ENCODE measurements at places on chromosomes 2 and 18.

- no peak for DNase-seq
Observed at GRCh38 chr2:142781146-142781545, 96.3 kb upstream of the KYNU start.

DNA sequence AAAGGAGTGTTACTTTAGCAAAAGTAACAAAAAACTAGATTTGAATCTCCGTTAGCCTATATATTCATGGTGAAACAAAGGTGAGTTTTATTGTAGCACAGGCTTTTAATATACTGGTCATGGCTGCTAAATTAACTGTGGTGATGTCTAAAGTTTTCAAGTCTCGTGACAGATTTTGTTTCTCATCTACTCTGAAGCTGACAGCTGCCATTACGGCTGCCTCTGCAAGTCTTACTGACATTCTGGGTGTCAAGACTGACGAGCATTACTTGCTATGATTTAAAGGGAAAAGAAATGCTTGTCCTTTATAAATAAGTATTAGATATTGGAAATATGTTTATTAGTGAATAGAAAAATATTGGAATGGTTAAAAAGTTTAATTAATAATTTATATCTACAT is 207.7 kb downstream of the DSEL start:
- no peak for DNase-seq

GRCh38 chr2:216486271-216486670 is 12.4 kb upstream of the RPL37A start:
- DNase-seq, result no peak

DNA sequence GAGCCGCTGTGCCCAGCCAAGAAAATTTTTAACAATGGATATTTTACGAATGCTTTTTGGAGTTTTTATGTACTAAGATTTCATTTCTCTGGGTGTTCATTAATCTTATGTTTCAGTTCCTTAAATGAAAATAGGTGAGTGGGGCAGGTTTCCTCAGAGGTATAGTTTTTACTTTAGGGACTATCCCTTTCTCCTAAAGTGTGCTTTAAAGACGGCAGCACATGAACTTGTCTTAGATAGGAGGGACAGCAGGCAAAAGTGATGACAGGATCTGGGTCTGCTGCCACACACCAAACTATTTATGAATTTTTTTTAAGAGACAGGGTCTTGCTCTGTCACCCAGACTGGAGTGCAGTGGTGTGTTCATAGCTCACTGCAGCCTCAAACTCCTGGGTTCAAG is 8.0 kb upstream of the REL start:
- no peak for DNase-seq

DNA sequence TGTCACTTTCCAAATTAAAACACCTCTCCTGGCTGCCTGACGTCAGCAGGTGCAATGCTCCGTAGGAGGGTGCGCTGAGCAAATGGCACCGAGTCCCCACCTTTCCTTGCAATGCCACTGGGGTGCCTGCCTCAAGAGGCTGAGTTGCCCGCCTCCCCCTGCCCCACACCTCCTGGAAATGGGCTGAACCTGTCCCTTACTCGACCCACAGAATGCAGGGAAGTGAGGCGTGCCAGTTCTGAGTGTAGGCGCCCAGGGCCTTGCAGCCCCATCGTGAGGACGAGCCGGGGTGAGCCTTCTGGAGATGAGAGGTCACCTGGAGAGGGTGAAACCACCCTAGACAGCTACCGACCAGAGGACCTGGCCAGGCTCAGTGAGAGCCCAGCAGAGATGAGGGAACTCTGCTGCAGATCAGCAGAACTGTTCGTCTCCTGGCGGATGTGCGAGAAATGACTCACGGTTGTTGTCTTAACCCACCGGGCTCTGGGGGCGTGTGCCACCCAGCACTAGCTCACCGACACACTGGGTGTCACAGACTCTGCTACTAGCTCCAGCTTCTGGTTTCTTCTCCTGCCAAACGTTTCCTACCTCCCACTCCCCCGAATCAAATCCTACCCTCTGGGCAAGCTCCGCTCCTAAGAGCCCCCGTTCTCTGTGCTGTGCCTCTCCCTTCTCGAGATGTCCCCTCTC is 168.7 kb upstream of the HDAC4 start:
- DNase-seq, result peak; percentile 9
